ENCODE measurements at places on chromosomes 2 and 18.

DNA sequence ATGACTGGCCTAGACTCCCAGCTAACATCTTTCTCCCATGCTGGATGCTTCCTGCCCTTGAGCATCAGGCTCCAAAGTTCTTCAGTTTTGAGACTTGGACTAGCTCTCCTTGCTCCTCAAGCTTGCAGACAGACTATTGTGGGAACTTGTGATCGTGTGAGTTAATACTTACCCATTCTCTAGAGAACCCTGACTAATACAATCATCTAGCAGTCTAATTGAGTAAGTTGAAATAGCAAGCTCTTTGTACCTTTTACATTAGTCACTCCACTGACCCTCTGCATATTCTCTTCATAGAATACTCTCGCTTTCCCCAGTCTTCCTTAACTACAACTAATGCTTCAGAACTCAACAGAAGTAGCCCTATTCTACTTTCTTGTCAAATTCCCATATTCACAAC lies 434.6 kb upstream of the NXPH2 start:
- no peak for DNase-seq

DNA sequence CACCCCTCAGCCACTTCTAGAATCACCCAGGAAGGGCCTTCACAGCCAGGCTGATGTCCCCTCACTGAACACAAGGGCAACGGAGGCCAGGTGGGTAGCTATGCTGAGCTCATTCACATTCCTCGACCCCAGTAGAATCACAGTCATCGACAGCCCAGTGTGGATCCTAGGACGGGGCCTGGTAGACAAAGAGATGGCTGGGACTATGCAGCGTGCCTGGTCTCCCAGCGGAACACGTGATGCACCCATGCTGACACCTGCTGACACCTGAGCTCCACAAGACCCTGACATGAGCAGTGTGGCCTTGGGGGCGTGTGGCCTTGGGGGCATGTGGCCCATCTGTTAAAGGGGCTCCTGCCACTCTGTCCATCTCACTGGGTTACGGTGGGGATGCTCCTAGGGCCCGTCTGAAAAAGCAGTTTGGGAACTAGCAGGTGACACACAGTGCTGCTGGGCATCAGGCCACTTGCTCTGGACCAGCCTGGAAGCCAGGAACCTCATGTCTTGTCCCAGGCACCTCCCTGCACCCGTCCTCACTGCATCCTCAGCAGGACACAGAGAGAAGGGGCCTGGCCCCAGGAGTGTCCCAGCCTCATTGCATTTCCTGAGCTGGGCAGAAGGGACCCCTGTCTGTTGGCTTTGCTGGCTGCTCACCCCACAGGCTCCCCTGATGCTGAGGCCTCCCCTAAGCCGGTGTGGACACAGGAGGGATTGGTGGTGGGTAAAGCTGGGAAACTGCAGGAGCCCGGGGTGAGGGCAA lies 9.7 kb downstream of the ECEL1 start:
- DNase-seq = no peak

- no peak for DNase-seq
Measured at GRCh38 chr2:222465746-222466145, 41.4 kb downstream of the SGPP2 start.

DNA sequence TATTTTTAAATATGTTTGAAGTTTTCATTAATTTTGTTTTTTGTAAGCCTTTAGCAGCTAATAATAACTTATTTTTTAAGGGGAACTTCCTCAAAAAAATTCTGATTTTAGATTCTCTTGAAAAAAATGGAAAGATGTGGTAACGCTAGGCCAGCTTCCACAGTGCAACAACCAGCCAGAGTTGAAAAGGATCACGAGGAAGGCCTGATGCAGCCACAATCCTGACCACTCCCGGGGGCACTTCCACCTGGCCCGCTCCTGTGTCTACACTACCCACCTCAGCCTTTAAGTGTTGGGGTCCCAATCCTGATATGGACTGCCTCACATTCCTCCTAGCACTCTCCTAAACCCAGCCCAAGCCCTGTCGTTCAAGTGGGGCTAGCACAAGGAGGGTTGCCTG lies 101.1 kb downstream of the TMEM17 start:
- DNase-seq = no peak

- peak; percentile 72 for DNase-seq
Measured at GRCh38 chr2:234288974-234289455, 207.9 kb downstream of the ARL4C start.

GRCh38 chr2:108220942-108221541 lies 18.7 kb upstream of the SULT1C3 start:
- DNase-seq = no peak

DNA sequence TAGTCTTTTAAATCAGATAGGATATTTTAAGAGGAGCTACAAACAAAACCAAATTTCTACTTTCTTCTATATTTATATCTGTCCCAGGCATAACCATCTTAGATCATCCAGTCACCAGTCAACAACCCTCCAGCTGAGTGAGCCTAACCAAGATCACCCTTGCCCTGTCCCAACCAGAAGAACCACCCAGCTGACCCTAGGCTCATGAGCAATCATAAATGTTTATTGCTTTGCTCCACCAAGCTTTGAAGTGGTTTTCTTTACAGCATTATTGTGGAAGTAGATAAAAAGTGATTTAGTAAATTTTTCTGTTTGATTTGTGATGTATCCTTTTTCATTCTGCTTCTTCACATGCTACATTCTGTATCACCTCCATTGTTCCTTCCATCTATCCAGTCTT lies 167.2 kb upstream of the PIEZO2 start:
- DNase-seq = no peak

- no peak for DNase-seq
Measured at GRCh38 chr2:232979871-232980461, 33.1 kb downstream of the NGEF start.

DNA sequence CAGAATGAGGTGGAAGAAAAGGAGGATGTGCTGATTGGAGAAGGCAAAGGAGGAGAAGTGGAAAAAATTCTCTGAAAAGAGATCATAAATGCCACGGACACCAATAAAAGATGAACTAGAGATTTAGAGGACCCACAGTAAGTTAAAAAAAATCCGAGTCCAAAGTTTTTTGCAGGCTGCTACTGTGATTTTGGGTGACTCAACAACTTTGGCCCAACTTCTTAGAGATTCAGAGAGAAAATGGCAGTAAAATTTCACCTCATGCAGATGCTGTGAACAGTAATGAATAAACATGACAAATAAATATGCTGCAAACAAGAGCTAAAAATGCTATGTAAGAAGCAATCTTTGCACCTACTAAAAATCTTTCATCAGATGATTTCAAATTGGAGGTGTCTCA lies 176.9 kb upstream of the SESTD1 start:
- DNase-seq = no peak

GRCh38 chr18:59325965-59326364 lies 7.5 kb upstream of the CPLX4 start:
- DNase-seq = no peak

- DNase-seq = no peak
Measured at GRCh38 chr2:176239031-176239430, 30.2 kb upstream of the MTX2 start.

- DNase-seq = no peak
Measured at GRCh38 chr18:54532962-54533361, 58.1 kb upstream of the DYNAP start.

GRCh38 chr2:206526416-206526815 lies 83.1 kb downstream of the ADAM23 start:
- DNase-seq = no peak

DNA sequence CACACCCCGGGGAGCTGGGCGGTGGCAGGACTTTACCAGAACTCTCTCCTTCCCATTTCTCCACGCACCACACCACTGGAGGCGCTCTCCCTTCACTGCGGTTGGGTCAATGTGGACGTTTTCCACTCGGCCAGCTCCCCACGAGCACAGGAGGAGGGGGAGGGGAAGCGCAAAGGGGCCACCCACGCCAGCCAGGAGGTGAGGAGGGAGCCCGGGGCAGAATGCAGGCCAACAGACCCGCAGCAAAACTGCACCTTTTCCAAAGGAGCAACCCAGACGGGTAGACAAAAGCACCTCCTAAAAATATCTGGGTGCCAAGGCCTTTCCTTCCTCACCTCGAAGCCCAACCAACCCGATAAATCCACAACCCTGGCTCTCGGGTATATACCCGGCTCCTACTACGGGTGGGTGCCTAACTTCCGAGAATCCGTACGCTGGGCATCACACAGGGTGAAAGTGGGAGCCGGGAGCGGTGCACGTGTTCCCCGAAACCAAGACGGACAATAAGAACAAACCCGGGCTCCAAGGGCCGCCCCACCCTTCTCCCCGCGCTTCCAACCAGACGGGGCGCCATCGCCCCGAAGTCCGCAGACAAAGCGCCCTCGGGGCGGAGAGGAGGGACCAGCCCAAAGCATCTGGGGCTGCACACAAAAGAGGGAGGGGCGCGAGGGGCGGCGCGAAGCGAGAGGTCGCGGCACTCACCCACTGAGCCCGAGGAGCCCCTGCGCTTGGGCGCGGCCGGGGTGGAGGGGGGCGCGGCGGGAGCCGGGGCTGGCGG lies 1.0 kb downstream of the RTN4 start:
- peak; percentile 76 for DNase-seq

GRCh38 chr2:224017957-224018356 lies 21.1 kb downstream of the SERPINE2 start:
- DNase-seq = no peak

GRCh38 chr18:60021556-60021955 lies 121.8 kb downstream of the PMAIP1 start:
- DNase-seq = no peak

DNA sequence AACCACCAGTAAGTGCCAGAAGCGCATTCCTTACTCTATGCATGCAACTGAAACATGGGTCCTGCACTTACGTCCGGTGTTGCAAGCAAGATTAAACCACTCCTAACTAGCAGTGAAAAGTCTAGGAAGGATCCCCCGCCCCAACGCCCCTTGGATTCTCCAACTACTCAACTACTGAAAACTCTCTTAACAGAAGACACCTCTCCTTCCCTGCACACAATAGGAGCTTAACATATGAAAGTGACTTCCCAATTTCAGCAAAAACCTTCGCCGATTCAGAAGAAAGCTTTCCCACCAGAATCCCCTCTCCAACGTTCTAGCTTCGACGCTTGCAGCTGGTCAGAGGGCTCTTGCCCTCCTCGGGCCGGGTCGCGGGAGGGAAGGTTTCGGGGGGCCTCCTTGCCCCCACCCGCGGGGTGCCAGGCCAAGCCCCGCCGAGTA lies 578 bp downstream of the IWS1 start:
- peak; percentile 59 for DNase-seq

GRCh38 chr18:23321996-23322395 lies 131.1 kb upstream of the RIOK3 start:
- no peak for DNase-seq

- no peak for DNase-seq
Measured at GRCh38 chr18:45787346-45787745, 38.1 kb upstream of the SIGLEC15 start.

GRCh38 chr2:64212801-64213321 lies 68.6 kb upstream of the PELI1 start:
- DNase-seq = peak; percentile 46
